ENCODE measurements at places on chromosomes 3 and 15. TPM values are rescaled to one million over a fixed set of nuclear protein-coding genes. Genes with fewer than 3 reads are reported as not detected.

The KNSTRN gene
- total RNA-seq, result 54.9 TPM

The CHL1 gene
- not detected for total RNA-seq

DNA sequence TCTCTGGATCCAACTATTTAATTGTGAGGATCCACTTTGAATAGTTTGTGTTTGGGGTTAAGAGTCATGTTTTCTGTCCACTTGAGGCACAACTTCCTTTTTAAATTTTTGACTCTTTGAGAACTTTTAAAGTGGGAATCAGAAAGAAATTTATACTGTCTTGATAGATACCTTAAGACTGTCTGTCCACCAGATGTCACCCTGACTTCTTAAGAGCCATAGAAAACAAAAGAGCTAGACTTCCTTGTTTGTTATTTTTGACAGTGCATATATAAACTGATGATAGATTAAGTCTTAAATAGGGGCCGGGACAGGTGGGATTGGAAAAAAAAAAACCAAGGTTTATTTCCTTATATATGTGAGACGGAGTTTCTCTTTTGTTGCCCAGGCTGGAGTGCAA, 52.1 kb upstream of the WDR72 start:
- no peak for DNase-seq

- no peak for DNase-seq
These were observed 1.6 kb downstream of the TATDN2 start for GRCh38 chr3:10249833-10250232.

DNA sequence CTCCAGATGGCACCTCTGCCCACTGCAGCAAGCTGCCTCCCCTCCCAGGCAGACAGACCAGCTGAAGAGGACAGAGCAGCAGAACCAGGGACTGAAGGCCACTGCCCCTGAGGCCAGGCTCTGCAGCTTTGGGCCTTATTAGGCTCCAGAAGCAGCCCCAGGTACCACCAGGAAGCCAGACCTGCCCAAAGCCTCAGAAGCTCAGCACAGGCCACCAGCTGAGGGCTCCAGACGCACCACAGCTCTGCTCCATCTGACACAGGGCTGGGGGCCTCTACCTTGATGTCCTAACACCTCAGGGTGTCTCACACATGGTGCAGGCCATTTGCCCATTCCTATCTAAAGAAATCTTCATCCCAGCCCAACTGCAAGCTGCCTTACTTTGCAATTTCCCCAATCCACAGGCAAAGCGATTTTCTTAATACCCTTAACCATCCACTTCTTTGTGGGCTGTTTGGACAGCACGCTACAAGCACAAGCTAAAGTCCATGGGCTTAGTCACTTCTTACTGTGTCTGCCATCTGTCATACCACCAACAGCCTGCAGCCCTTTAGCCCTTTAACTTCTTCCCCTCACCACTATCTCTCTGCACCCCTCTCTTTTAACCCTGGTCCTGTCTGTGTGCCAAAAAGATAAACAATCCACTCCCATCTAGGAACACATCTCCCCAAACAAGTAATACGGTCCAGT, 112.1 kb downstream of the IQSEC1 start:
- DNase-seq, result no peak

DNA sequence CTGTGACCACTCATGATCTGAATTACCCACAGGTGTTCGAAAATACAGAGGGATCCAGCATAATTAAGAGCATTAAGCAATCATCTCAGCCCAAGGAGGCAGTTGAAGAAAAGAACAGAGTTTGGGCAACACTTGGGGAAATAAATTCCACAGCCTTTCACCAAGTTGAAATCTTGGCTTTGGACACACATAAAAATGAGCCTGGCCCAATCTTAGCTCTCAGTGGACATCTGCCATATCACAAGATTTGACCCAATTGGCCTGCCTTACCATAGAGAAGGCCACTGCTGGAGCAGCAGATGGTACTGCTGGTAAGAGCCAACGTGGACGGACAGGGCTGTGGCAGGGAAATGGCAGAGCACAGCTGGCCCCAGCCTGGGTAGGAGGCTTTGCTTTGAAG, 13.0 kb downstream of the FOXP1 start:
- DNase-seq, result no peak

DNA sequence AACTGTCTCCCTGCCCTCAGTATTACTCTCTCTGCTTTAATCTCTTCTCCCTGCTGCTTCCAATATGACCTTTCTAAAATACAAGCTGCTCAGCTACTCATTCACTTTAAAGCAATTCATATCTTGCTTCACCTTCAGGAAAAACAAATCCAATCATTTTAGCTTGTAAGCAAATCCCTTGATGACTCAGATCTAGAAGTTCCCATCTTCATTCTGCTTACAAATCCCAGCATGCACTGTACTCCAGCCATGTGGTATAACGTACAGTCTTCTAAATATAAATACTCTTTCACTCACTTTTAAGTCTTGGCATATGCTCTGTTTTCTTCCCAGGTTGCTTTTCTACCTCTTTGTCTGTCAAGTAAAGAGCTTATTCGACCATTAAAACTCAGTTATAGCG, 1009.1 kb upstream of the SEMA6D start:
- no peak for DNase-seq
